HCT116 (cell line): ENCODE measurements at places on chromosomes 16 and 17. TPM values are rescaled to one million over a fixed set of nuclear protein-coding genes. Genes with fewer than 3 reads are reported as not detected.

The CDK10 gene
- total RNA-seq: 165 TPM

GRCh38 chr16:27195941-27196595 is 7.3 kb upstream of the KDM8 start:
- DNase-seq: no peak

DNA sequence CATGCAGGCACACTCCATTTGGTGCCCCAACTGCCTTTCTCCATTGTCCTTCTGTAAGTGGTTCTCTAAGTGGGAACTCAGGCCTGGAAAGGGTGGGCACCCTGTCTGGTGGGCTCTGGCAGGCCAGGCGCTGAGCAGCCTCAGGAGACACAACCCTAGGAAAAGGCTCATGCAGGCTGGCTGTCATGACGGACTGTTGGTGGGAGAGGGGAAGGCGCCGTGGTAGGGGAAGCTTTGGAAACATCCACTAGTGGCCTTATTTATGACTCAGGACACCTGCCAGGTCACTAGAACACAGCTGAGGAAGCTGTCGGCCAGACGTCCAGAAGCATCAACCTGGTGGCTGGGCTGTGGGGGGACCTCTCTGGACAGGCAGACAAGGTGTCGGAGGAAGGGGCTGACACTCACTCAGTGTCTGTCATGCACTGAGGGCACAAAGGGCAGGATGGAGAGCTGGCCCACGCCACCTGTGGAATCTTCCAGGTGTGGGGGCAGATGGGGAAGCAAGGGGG is 216.0 kb downstream of the SEC14L1 start:
- no peak for DNase-seq

DNA sequence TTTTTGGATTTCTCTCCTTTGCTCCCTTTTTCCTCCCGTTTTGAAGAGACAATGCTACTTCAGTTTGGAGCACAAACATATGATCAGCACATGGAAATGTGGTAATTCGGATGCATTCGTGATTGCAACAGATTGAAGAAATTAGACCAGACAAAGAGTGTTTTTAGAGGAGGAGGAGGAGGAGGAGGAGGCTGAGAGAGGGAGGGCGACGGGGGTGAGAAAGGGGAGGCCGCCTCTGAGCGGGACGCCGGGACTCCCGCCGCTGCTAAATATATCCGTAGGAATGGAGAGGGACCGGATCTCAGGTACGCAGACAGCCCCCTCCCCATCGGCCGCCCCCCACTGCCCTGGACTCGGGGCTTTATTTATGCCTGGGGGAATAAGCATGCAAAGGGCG is 179.3 kb downstream of the SEC14L1 start:
- no peak for DNase-seq

The CLEC18B gene
- 2.1 TPM for total RNA-seq
